ENCODE measurements at places on chromosomes 3 and 15. TPM values are rescaled to one million over a fixed set of nuclear protein-coding genes. Genes with fewer than 3 reads are reported as not detected.

DNA sequence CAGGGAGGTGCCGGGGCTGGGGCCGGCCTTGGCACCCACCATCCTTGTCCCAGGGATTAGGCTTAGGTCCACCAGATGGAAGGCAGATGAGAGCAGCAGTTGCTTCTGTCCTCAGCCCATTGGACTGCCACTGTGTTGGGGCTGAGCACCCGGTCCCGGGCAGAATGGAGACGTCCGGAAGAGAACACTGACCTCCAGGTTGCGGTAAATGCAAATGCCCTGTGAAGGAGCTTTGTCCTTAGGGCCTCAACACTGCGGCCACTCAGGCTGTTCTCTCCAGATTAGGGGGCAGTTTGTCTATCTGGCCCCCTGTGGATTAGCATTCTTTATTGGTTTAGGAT lies at the start of gene SERINC4:
Gene SERINC4, minus strand, starts transcription at position 276 of the 341 bp plus-strand sequence. Its CDS starts 234 bp downstream, at position 42.
- H3K27me3 ChIP-seq = no peaks in the 10 kb centered on the region
- H3K4me3 ChIP-seq = peak within 1 kb of the TSS; percentile 93
- peaks cover 14% of the 10 kb centered on the region for H3K36me3 ChIP-seq
- no peak for DNase-seq

DNA sequence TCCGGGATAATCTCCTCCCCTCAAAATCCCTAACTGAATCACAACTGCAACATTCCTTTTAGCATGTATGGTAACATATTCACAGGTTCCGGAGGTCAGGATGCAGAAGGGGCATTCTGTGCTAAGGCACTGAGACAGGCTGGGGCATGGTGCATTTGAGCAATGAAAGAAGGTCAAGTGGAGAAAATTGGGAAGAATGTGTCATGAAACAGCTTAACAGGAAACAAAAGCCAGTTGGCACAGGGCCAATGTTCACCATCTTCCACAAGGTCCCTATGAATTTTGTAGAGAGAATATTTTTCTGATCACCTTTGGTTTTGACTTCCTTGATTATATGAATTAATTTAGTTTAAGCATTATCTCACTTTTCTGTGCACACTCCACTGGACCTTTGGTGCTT lies 587.7 kb upstream of the NR2F2 start:
- H3K4me3 ChIP-seq = no peak overlapping the region
- H3K36me3 ChIP-seq = no peaks in the 10 kb centered on the region
- H3K27ac ChIP-seq = no peak overlapping the region

- no peak overlapping the region for H3K27ac ChIP-seq
- no peaks in the 10 kb centered on the region for H3K27me3 ChIP-seq
- no peak for DNase-seq
- no peak overlapping the region for H3K4me3 ChIP-seq
- H3K4me1 ChIP-seq = no peaks in the 10 kb centered on the region
These were observed 4.3 kb downstream of the GNB5 start for GRCh38 chr15:52186651-52187486.

DNA sequence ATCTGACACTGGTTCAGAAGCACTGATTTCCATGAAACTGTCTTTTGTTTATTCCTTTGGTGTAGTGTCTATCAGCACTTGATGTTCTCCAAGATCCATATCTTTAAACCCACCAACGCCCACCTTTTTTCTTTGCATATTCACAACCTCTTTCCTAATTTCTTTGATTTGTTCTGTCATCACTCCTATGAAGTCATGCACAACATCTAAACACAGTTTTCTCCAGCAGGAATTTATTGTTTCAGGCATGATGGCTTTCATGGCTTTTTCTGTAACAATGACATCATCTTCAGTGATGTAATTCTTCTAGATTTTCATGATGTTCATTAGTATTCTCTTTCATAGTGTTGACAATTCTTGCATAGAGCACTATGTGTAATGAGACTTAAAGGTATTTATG lies 219.6 kb upstream of the POU1F1 start:
- no peak overlapping the region for H3K27ac ChIP-seq
- H3K27me3 ChIP-seq = no peaks in the 10 kb centered on the region
- H3K4me1 ChIP-seq = no peaks in the 10 kb centered on the region
- H3K4me3 ChIP-seq = no peak overlapping the region

DNA sequence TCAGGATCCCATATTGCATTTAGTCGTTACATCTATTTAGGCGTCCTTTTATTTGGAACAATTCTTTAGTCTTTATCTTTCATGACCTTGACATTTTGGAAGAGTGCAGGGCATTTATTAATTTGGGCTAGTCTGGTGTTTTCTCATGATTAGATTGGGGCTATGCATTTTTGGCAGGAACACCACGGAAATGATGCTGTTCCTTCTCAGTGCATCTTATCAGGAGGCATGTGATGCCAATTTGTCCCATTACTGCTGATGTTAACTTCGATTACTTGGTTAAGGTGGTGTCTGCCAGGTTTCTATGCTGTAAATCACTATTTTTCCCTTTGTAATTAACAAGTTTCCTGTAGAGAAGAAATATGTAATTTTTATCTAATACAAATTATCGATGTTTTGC lies 18.1 kb upstream of the VWA5B2 start:
- H3K36me3 ChIP-seq = no peaks in the 10 kb centered on the region
- no peak overlapping the region for H3K27ac ChIP-seq

- no peak for DNase-seq
- H3K27ac ChIP-seq = no peak overlapping the region
- H3K36me3 ChIP-seq = no peaks in the 10 kb centered on the region
- H3K27me3 ChIP-seq = no peaks in the 10 kb centered on the region
- peaks cover 4% of the 10 kb centered on the region for H3K4me1 ChIP-seq
These were observed 1.4 kb upstream of the SLC51A start for GRCh38 chr3:196214783-196215441.

- H3K27ac ChIP-seq = no peak overlapping the region
- no peak overlapping the region for H3K4me3 ChIP-seq
- H3K27me3 ChIP-seq = no peaks in the 10 kb centered on the region
- no peak for DNase-seq
These were observed 118.4 kb upstream of the TP63 start for GRCh38 chr3:189512821-189513220.

- H3K27me3 ChIP-seq = no peaks in the 10 kb centered on the region
- DNase-seq = no peak
- H3K36me3 ChIP-seq = no peaks in the 10 kb centered on the region
- no peak overlapping the region for H3K4me3 ChIP-seq
- H3K27ac ChIP-seq = peak overlapping the region; percentile 85
- H3K4me1 ChIP-seq = peaks cover 28% of the 10 kb centered on the region
These were observed 156.7 kb upstream of the SMAD3 start for GRCh38 chr15:66908744-66909095.

DNA sequence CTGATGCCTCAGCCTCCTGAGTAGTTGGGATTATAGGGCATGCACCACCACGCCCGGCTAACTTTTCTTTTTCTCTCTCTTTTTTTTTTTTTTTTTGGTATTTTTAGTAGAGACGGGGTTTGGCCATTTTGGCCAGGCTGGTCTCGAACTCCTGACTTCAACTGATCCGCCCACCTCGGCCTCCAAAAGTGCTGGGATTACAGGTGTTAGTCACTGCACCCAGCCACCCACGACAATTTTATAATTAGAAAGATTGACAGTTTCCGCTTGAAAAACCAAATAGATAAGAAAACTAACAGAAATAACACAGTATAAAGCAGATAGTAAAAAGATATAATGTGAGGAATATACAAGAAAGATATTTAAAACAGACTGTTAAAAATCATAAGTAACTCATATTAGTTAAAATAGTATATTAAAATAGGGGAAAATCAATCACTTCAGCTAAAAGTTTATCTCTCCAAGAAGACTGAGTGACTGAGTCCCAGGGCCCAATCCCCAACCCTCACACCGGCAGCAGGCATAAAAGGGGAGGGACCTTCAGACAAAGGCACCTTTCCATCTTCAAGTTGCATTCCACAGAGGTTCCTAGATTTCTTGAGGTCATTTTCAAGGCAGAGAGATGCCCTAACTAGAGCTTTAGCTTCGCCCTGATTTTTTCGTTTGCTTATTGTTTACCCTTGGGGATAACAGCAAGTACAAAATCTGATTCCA lies 1.4 kb upstream of the WHAMM start:
- H3K4me1 ChIP-seq = peaks cover 4% of the 10 kb centered on the region
- DNase-seq = no peak
- peaks cover 2% of the 10 kb centered on the region for H3K36me3 ChIP-seq
- H3K27ac ChIP-seq = peak overlapping the region; percentile 92
- no peaks in the 10 kb centered on the region for H3K27me3 ChIP-seq

CAPN7 gene
- 26.5 TPM for total RNA-seq

OR5K4 gene
- total RNA-seq = not detected

ERC2 gene
- 0.33 TPM for total RNA-seq

GPR62 gene
- not detected for total RNA-seq

DNAH12 gene
- total RNA-seq = 0.21 TPM
